Spinal cord (tissue), 10 donors: ENCODE measurements at places on chromosomes 6 and 20. TPM values are rescaled to one million over a fixed set of nuclear protein-coding genes. Genes with fewer than 3 reads are reported as not detected.

Gene OXT
- not detected for total RNA-seq

Gene TAF8
- total RNA-seq = 11.2 TPM

Gene NHLRC1
- total RNA-seq = 3.5 TPM

Gene EDN1
- 9.9 TPM for total RNA-seq

Gene COL19A1
- 4.0 TPM for total RNA-seq

Gene PRL
- total RNA-seq = 0.11 TPM

Gene ZSCAN9
- total RNA-seq = 16.6 TPM

Gene EDEM2
- total RNA-seq = 17.2 TPM

Gene ACOT13
- 24.1 TPM for total RNA-seq

Gene XKR7
- 3.7 TPM for total RNA-seq

Gene OVOL2
- total RNA-seq = not detected

Gene CARMIL1
- total RNA-seq = 38.5 TPM

Gene TNNC2
- 1.1 TPM for total RNA-seq

Gene CRISP3
- total RNA-seq = 0.22 TPM

Gene CCN2
- 86.8 TPM for total RNA-seq

Gene PDE7B
- total RNA-seq = 19.7 TPM

Gene UBE2J1
- total RNA-seq = 48.5 TPM

Gene EEF1A2
- total RNA-seq = 79.9 TPM

Gene PDE10A
- 12.8 TPM for total RNA-seq

Gene BPI
- total RNA-seq = 11.5 TPM

Gene GPX5
- not detected for total RNA-seq

Gene GFOD1
- 9.4 TPM for total RNA-seq

Gene GGTLC1
- not detected for total RNA-seq

Gene HDDC2
- 53.0 TPM for total RNA-seq

Gene CDSN
- not detected for total RNA-seq

Gene RIPOR2
- total RNA-seq = 34.2 TPM

Gene SLC35B3
- 13.9 TPM for total RNA-seq

Gene NKX2-4
- 0.11 TPM for total RNA-seq

Gene PSORS1C1
- 0.99 TPM for total RNA-seq

Gene TUBB2B
- 554 TPM for total RNA-seq

Gene GJA10
- not detected for total RNA-seq

Gene SLC22A7
- total RNA-seq = 0.28 TPM

Gene ZFP57
- not detected for total RNA-seq

Gene ADGRG6
- total RNA-seq = 42.2 TPM

Gene LGSN
- 0.40 TPM for total RNA-seq

Gene OR2H1
- total RNA-seq = not detected

Gene FAM83D
- 5.8 TPM for total RNA-seq

Gene NNAT
- 220 TPM for total RNA-seq

Gene ZNF391
- 5.2 TPM for total RNA-seq

Gene HLA-DMA
- 9.9 TPM for total RNA-seq

Gene LHFPL5
- total RNA-seq = 0.44 TPM

Gene NRN1
- total RNA-seq = 27.4 TPM

Gene CALHM6
- 8.5 TPM for total RNA-seq

Gene BTN1A1
- not detected for total RNA-seq

Gene FOXO3
- 46.5 TPM for total RNA-seq

Gene PTK6
- 0.06 TPM for total RNA-seq

Gene RIMS4
- 12.4 TPM for total RNA-seq

Gene BIRC7
- 1.6 TPM for total RNA-seq

Gene HLA-DRB1
- total RNA-seq = 17.0 TPM

Gene WFDC10B
- total RNA-seq = not detected
